ENCODE measurements at places on chromosomes 1 and 21. TPM values are rescaled to one million over a fixed set of nuclear protein-coding genes. Genes with fewer than 3 reads are reported as not detected.

GRCh38 chr1:101520302-101520701, 283.5 kb downstream of the S1PR1 start:
- DNase-seq = no peak

GRCh38 chr1:228392111-228392936, 14.3 kb downstream of the TRIM11 start:
- no peak for DNase-seq

DNA sequence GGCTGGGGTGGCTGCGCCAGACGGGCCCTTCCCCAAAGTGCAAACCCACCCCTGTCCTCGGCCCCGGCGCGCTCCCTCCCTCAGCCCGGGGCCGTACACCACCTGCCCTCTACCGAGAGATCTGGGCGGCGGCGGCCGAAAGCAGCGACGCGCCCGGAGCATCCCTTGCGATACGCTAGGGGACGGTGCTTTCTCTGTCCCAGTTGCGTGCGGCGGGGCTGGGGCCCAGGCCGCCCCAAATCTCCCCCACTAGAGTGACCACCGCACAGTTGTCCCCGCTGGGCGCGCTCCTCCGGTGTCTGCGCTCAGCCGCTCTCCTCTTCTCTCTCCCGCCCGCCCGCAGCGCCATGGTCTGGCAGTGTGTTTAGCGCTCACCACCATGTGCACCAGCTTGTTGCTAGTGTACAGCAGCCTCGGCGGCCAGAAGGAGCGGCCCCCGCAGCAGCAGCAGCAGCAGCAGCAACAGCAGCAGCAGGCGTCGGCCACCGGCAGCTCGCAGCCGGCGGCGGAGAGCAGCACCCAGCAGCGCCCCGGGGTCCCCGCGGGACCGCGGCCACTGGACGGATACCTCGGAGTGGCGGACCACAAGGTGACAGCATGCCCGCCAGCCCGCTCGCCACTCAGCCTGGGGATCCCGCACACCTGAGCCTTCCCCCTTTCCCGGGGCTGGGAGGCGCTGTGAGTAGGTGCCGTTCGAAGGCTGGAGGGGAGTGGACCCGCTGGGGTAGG, 1.0 kb downstream of the ST6GALNAC5 start:
- peak; percentile 13 for DNase-seq

DNA sequence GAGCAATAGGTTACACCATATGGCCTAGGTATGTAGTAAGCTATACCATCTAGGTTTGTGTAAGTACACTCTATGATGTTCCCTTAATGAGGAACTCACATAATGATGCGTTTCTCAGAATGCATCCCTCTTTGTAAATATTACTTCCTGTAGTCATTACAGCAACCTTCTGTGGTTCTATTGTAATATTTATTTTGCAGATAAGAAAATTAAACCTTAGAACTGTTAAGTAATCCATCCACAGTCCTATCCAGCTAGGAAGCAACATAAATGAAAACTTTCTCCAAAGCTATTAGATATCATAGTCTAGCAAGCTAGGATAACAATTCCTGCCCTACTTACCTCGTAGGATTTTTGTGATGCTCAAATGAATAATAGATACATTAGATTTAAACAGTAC, 88.7 kb downstream of the WLS start:
- no peak for DNase-seq

The SPRR2E gene
- not detected for polyA plus RNA-seq

The MYOG gene
- not detected for polyA plus RNA-seq

DNA sequence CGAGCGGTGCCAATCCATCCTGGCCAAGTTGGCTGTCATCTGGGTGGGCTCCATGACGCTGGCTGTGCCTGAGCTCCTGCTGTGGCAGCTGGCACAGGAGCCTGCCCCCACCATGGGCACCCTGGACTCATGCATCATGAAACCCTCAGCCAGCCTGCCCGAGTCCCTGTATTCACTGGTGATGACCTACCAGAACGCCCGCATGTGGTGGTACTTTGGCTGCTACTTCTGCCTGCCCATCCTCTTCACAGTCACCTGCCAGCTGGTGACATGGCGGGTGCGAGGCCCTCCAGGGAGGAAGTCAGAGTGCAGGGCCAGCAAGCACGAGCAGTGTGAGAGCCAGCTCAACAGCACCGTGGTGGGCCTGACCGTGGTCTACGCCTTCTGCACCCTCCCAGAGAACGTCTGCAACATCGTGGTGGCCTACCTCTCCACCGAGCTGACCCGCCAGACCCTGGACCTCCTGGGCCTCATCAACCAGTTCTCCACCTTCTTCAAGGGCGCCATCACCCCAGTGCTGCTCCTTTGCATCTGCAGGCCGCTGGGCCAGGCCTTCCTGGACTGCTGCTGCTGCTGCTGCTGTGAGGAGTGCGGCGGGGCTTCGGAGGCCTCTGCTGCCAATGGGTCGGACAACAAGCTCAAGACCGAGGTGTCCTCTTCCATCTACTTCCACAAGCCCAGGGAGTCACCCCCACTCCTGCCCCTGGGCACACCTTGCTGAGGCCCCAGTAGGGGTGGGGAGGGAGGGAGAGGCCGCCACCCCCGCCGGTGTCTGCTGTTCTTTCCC, 5.3 kb downstream of the GPR37L1 start:
- DNase-seq = no peak

The COX20 gene
- polyA plus RNA-seq = 139 TPM

DNA sequence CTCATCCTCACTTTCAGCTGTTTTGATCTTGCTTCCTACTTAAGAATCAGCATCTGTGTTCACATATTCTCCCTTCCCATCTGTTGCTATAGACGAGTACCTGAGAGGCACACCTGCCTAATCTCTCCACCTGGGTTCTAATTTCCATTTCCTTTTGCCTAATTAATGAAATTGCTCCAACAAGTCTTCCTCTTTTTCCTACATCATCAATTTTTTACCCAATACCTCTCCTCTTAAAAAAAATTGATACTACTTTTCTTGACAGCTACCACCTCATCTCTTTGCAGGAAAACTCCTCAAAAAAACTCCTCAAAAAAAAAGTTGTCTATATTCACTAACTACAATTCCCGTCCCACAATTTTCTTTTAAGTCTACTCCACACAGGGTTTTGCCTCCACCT, 71.8 kb downstream of the NME7 start:
- no peak for DNase-seq

DNA sequence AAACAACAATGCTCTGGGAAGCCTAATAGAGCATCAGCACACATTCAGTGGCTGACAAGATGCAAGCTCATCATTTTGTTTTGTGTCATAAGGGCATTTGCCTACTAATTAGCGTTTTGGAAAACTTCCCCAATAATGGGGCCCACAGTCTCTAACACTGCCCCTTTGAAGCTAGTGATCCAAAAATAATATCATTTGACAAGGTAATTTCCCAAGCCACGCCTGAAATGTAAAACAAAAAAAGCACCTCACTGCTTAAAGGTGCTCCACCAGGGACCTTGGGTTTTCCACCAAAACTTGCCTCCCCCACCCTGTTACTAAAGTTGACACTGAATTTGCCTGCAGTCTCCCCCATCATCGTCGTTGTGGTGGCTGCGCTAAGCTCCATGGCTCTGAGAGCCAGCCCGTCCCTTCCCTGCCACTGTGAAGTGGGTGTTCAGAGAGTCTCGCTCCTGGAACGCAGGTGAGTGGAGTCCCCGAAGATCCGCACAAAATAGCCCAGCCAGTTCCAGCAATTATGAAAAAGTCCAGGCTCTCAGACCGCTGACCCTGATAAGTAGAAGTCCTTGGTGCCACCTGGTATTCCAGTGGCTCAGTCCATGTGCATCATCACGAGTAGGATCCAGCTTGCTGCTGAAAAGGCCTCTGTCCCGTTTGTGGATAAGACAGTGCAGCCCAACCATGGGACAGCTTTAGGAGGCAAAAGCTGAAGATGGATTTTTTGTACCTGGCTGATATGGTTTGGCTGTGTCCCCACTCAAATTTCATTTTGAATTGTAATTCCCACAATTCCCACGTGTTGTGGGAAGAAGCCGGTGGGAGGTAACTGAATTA, 52.2 kb downstream of the RAB3GAP2 start:
- DNase-seq = no peak

DNA sequence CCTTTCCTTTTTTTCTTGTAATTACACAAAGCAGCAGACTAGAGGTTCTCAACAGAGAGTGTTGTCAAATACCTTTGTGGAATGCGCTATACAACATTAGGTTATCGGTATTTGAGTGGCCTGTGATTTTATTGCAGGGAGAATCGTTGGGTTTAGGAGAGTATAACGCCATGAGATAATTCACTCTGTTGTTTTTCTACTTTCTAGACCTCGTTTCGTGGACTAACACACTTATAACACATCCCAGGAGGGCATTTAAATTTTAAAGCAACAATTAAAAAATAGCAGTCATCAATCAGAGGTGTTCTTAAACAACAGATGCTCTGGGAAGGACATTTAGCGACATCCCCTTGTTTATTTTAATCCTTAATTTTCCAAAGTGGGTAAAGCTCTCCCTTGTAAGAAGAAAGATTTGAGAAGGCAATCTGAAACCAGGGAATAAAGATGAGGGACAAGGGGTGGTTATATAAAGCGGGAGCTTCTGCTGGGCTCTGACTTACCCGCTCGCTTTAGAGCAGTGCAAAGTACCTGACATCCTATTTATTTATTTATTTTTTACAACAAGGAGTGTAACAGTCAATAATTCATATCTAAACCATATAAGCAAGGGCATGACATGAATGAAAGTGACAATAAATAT, 4.9 kb downstream of the PBX1 start:
- DNase-seq = no peak

The COA6 gene
- 98.5 TPM for polyA plus RNA-seq

GRCh38 chr1:111378791-111379190, 48.7 kb downstream of the OVGP1 start:
- no peak for DNase-seq

GRCh38 chr1:232626452-232626851, 3.5 kb downstream of the SIPA1L2 start:
- DNase-seq = no peak

DNA sequence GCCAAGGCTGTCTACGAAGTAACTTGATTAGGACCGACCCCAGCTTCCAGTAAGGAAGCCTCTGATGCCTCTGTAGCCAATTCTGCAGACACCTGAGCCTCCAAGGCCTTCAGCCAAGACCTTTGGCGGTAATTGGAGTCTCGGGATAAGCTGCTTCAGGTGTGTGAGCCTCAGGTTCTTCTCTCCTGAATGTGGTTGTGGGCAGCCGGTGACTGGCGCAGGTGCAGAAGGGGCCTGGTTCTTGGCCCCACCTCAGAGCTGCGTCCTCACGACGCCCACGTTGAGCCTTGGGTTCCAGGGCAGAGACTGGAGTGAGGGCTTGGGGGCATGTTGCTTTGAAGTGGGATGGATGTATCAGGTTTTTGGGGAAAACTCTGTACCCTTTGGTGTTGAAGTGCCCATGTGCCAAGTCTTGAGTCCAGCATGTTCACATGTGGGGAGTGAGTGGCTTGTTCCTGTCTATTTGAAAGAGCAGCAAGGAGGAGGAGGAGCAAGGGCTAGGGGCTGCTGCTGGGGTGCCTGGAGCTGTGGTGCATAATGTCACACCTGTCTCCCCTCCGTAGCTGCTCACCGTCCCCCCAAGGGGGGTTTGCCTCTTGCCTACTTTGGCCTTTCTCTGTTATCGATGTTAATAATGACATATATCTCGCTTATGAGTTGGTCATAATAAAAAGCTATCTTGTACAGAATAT, 1.4 kb downstream of the PSEN2 start:
- no peak for DNase-seq

GRCh38 chr1:32754317-32755097, 51.9 kb upstream of the SYNC start:
- DNase-seq = no peak

- DNase-seq = peak; percentile 62
Observed at GRCh38 chr1:155977690-155978324, 540 bp downstream of the ARHGEF2 start.

The UBL4B gene
- polyA plus RNA-seq = not detected

The SLFNL1 gene
- polyA plus RNA-seq = 0.22 TPM

The NMNAT2 gene
- 0.73 TPM for polyA plus RNA-seq

The ZNF697 gene
- 3.1 TPM for polyA plus RNA-seq

- no peak for DNase-seq
Observed at GRCh38 chr1:222991177-222991576, 151.9 kb downstream of the TLR5 start.

GRCh38 chr1:237105826-237106225, 63.8 kb downstream of the RYR2 start:
- DNase-seq = no peak

- no peak for DNase-seq
Observed at GRCh38 chr1:180233191-180234011, 3.3 kb downstream of the LHX4 start.

- DNase-seq = no peak
Observed at GRCh38 chr21:28375708-28376385, 616.8 kb downstream of the LTN1 start.

DNA sequence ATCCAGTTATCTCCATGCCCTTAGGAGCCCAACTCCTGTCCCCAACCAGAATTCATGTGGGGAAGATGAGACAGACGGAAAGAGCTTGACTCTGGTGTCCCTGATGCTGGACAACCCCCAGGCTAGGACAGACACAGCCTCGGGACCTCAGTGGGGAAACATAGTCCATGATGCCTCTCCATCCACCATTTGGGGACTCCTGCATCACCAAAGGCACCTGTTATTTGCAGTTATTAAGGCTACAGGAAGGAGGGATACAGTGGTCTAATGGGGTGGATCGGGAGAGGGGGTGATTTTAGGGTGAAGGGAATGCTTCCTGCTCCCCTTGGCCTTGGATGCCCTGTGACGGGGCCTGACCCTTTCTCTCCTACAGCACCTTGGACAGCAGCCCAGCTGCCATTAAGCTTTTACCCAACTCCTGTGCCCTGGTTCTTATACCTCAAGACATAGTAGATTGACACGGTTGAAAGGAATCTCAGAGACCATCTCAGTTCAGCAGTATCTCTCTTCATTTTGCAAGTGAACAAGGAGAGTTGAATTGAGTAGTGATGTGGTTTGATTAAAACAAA, 111.6 kb downstream of the MATN1 start:
- DNase-seq = no peak

GRCh38 chr1:44040846-44041245, 9.6 kb upstream of the SLC6A9 start:
- no peak for DNase-seq

The FCMR gene
- polyA plus RNA-seq = 2.8 TPM

DNA sequence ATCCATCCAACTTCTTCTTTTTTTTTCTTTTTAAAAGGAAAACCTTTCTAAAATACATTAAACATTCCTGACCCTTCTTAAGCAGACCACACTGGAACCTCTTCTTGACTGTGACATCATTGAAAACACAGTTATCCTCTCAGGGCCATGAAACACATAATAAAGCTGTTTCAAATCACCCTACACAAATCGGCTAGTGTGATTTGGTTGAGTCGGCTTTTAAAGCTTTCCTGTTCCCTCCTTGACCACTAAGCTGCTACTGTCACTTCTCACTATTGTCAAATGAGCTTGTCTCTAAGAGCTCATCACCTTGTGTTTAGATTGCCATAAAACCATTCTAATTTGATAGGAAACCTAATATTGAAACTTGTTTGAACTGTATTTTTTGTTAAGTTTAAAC, 5.9 kb downstream of the USP24 start:
- DNase-seq = no peak

- no peak for DNase-seq
Observed at GRCh38 chr21:26512664-26513063, 60.4 kb downstream of the CYYR1 start.

- no peak for DNase-seq
Observed at GRCh38 chr1:180785291-180785690, 127.4 kb upstream of the KIAA1614 start.
